ENCODE measurements at places on chromosomes 2 and 18.

- no peak for DNase-seq
Measured at GRCh38 chr2:158391876-158392275, 64.7 kb downstream of the CCDC148 start.

- no peak for DNase-seq
Measured at GRCh38 chr2:241548451-241548835, 10.1 kb upstream of the BOK start.

- no peak for DNase-seq
Measured at GRCh38 chr2:144730711-144731110, 210.8 kb upstream of the ZEB2 start.

DNA sequence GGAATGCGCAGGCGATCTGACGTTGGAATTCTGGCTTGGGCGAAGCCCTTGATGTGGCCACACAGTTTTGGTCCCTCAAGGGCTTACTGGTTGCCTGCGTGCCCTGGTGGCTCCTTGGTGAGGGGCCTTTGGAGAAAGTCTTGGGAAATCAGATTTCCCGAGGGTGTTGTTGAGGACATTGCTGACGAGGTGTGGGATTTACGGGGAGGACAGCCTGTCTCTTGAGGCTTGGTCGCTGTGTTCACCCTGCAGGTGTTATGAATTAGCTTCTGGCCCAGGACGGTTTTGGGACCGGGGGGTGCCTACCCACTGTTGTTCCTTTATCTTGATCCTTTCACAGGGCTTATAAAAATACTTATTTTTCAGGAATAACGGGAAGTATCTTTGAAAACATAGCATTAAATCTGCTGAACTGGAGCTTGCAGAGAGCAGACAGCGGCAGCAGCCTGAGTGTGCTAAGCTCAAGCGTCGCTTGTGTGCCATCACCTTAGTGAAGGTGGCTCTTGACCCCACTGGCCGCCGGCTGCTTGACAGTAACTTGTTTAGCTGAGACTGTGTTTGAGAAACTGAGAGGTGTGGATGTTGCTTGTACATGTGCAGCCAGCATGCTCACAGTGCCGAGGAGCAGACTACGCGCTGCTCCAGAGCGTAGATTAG, 4.2 kb downstream of the CTDP1 start:
- no peak for DNase-seq

- DNase-seq: no peak
Measured at GRCh38 chr2:199842631-199843395, 8.2 kb downstream of the FTCDNL1 start.

- DNase-seq: no peak
Measured at GRCh38 chr18:57052759-57053158, 94.1 kb upstream of the BOD1L2 start.

DNA sequence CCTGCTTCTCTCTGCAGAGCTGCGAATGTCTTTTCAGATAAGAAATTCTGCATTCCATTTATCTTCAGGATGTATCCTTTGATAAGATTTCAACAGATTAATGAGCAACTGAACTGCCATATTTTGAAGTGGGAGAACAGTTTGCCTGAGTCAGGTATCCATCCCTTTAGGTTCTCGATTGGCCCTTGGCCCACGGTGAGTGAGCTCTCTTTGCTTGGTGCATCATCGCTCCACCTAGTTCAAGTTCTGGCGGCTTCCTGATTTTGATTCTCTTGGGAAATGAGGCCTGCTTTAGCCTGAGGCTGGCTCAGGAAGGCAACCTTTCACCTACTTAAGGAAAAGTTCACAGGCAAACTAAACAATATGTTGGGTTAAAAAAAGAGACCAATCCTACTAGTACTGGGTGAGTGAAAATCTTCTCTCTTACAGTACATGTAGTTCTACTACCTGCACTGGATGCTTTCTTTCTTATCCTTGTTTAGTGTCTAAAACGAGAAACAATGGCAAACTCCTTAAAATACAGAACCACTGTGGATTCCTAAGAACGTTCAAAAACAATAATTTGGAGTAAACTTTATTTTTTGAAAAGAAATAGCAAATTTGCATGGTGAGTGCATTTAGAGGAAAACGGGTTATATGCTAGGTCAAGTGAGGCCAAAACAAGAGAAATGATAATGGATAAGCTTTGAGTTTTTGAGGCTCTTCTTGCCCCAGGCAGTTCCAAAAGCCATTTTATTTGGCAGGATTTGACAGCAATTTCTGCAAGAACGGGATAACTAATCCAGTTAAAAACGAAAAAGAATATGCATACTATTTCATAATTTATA, 837 bp upstream of the ACSL3 start:
- DNase-seq: peak; percentile 46

DNA sequence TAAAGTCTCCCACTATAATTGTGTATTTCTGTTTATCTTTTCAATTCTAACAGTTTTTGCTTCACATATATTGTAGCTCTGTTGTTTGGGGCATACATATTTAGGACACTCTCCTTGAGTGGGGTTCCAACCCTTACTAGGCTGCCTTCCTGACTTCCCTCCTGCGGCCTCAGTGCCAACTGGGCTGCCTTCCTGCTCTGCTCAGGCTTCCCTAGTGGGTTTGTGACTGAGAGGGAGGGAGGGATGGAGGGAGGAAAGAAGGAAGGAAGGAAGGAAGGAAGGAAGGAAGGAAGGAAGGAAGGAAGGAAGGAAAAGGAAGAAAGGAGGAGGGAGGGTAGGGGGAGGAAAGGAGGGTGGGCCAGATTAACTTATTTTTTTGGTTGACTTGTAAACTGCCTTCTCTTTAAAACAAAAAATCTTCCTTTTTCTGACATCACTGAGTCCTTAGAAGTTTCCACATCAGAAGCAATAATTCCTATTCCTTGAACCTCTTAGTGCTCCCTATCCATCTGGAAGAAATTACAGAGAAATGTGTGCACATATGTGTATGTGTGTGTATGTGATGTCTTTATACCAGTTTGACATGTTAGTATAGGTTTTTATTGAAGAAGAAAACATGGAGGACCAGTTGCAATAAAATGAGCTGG, 145.4 kb upstream of the PGAP1 start:
- DNase-seq: no peak

DNA sequence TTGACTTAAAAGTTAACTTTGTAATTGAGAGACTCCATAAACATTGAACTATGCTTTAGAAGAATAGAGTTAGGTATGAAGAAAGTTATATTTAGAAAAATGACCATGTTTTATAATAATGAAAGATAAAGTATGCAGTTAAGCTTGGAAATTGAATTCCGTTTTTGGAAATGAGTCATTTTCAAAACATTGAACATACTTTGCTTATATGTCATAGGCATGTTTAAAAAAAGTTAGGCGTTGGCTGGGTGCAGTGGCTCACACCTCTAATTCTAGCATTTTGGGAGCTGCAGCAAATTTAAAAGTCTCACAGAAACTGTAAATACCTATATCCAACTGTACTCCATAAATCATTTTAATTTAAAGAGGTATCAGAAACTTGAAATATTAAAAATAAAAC, 607.4 kb downstream of the CBLN2 start:
- no peak for DNase-seq

DNA sequence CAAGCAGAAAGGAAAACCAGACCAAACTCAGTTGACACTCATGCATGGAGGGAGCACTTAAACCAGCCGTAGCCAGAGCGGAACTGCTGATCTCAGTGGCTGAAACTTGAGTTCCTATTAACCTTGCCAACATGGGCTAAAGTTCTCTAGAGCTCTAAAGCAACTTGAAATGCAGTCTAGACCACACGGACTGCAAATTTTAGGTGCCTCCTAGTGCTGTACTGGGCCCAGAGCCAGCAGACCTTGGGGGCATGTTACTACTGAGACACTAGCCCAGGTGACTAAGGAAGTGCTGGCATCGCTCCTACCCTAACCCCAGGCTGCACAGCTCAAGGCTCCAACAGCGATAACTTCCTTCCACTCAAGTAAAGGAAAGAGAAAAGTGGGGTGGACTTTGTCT, 236.5 kb downstream of the AKAIN1 start:
- DNase-seq: no peak

DNA sequence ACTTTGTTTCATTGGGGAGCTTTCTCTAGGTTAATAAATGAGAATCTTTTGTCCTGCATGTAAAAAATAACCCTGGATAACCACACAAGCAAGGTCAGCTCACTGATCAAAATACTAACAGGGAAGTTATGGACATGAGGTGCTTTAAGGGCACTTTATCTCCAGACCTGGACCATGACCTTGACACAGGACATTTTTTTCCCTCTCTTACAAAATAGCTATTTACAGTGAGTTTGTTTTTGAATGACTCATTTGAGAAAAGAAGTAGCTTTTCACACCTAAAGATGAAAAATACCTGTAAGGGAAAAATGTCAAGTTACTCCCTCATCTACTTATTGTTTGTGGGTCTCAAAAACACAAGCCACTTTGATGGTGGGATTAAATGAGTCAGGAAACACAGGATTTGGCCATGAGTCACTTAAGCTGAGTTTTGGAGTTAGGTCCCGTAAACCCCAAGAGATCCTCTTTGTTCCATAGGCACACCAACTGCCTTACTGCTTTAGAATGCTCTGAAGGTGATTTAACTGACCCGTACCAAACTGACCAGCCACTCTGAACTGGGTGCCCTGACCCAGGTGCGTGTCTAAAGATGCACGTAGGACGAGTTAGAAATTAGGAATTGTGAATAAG, 479.3 kb upstream of the NXPH2 start:
- DNase-seq: no peak

DNA sequence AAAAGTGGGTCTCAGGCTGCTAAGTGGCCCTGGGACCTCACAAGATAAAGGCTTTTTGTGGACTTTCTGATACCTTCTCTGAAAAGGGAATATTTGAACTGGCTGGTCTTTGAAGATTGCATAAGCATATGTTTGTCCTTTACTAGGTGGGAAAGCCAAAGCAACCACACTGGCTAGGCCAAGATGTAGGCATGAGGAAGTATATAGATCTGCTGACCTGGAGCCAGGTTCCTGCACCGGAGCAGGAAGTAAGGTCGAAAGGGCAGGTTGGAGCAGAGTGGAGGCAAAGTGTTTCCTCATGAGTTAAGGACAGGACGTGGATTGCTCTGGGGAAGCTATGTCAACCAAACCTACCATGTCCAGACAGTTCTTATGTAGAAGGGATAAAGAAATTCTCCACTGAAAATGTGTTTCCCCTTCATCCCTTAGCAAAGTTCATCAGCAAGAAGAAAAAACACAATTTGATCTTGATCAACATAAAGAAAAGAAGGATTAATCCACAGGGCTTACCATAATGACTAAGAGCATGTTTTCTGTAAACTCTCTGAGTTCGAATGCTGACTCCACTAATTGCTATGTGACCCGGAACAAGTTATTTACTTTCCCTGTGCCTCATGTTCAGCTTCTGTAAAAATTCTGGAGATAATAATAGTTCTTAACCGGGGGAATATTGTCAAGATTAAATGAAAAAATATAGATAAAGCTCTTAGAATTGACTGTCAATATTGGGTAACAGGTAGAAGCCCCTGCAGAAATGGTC, 156.1 kb upstream of the SRD5A2 start:
- DNase-seq: no peak

DNA sequence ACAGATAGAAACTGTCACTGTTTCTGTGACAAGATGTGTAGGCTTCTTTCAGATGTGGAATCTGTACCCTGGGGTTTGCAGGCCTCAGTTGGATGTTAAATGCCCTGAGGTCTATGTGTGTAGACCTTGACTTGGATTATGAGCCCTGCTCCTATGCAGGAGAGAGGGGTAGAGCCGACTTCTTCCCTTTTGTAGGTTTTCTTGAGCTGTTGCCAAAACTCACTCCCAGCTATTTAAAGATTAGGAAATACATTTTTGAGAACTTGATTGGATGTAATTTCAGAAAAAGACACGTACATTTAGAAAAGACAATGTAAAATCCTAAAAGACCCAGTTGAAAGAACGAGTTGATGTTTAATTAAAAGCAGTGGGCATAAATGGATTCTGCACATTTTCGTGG, 374.8 kb downstream of the SLC4A3 start:
- no peak for DNase-seq

- no peak for DNase-seq
Measured at GRCh38 chr2:128602038-128602698, 283.5 kb upstream of the HS6ST1 start.

DNA sequence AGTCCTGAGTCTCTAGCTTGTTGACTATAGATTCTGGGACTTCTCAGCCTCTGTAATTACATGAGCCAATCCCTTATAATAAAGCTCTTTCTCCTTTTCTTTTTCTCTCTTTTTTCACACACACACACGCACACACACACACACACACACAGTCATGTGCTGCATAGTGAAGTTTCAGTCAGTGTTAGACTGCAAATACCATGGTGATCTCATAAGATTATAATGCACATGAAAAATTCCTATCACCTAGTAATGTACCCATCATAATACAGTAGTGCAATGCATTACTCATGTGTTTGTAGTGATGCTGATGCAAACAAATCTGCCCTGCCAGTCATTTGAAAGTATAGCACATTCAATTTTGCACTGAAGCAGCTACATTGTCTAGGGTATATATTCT, 558.2 kb downstream of the SUCLG1 start:
- no peak for DNase-seq

DNA sequence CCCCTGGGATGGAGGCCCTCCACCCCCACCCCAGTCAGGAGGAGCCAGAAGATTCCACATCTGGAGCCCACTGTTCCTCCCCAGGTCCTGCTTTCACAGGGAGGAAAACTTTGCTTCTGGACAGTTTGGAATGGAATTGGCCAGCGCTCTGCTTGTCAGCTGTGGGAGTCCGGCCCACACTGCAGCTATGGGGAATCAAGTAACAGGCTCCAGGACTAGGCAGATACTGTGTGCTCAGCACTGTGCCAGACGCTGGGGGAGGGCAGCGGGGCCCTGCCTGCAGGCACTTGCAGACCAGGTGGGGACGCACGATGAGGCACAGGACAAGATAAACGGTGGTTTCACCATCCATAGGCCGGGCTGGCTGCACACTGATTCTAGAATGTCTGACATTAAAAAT, 114.0 kb downstream of the STPG4 start:
- no peak for DNase-seq

GRCh38 chr2:216118474-216118873, 9.3 kb downstream of the XRCC5 start:
- DNase-seq: no peak

GRCh38 chr2:187294043-187294442, 154.0 kb downstream of the CALCRL start:
- no peak for DNase-seq

DNA sequence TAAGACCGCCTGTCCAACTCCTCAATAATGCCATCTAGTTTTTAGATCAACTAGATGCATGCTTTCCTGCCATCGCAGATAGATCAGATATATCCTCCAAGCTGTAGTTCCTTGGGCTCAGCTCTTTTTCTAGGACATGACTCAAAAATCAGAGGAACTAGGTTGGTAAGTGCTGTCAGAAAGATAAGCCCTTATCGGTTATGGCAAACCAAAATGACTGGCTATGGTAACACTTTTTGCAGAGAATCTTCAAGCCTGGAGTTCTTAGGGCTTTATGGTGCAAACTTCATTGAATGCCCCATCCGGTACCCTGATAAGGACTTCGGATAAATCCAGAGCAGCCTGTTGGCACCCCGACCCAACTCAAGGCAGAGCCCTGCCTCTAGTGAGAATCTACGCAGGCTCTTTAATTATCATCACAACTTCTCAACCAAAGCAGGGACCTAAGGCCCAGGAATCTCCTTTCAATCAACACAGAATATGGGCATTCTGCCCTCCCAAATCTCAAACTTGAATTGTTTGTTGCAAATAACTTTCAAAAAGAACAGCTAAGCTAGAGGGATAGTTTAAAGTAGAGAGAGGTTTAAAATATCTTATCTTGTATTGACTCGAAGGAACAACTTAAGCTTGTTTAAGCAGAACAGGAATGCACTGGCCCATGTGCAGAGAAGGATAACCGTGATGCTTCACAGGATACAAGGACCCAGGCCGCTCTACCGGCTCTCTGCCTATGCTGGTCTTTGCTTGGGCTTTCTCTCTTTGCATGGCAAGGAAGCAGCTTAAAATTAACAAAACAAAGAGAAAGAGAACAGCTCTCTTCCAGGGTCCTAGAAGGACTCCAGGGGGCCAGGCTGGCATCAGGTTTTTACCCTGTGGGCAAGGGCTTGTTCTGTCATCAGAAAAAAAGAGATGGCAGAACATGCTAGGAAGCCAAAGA, 3.4 kb upstream of the CYP1B1 start:
- no peak for DNase-seq
